A673 (cell line): ENCODE measurements at places on chromosomes 2 and 18. TPM values are rescaled to one million over a fixed set of nuclear protein-coding genes. Genes with fewer than 3 reads are reported as not detected.
A peak's percentile ranks its signal among the peaks of the same experiment; 100 is the strongest.

- peak overlapping the region; percentile 72 for H3K4me3 ChIP-seq
- H3K4me1 ChIP-seq: peaks cover 10% of the 10 kb centered on the region
- H3K36me3 ChIP-seq: no peaks in the 10 kb centered on the region
- H3K27ac ChIP-seq: peak overlapping the region; percentile 76
- DNase-seq: peak; percentile 60
Observed at GRCh38 chr2:196925768-196926561, 542 bp downstream of the PGAP1 start.

- H3K4me1 ChIP-seq: no peaks in the 10 kb centered on the region
- H3K4me3 ChIP-seq: no peak overlapping the region
- no peak for DNase-seq
Observed at GRCh38 chr2:166831930-166832329, 56.4 kb upstream of the XIRP2 start.

- H3K36me3 ChIP-seq: no peaks in the 10 kb centered on the region
- H3K4me3 ChIP-seq: no peak overlapping the region
- no peak overlapping the region for H3K27ac ChIP-seq
- DNase-seq: no peak
Observed at GRCh38 chr18:23986600-23987359, 27.8 kb upstream of the TTC39C start.

GRCh38 chr2:238912228-238912915 lies 64.5 kb downstream of the TWIST2 start:
- H3K4me1 ChIP-seq: no peaks in the 10 kb centered on the region
- peaks cover 14% of the 10 kb centered on the region for H3K27me3 ChIP-seq
- H3K4me3 ChIP-seq: no peak overlapping the region
- H3K36me3 ChIP-seq: no peaks in the 10 kb centered on the region

DNA sequence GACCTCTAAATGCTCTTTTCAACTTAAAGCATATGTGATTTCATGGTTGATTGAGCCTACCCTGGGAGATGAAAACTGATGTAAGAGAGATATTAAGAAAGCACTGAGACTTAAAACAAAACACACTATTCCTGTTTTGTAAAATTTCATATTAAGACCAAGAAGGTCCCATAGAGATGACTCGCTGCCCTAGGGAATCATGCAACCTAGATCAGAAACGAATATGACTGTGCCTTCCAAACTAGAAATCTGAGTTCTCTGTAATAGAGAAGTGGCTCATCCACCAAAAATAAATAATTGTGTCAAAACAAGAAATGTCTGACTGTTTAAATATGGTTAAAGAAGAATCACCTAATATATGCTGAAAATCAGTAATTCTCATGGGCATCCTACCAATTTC lies 776.8 kb upstream of the SOX11 start:
- DNase-seq: peak; percentile 35
- H3K4me3 ChIP-seq: no peak overlapping the region
- H3K36me3 ChIP-seq: no peaks in the 10 kb centered on the region
- no peaks in the 10 kb centered on the region for H3K27me3 ChIP-seq
- peaks cover 16% of the 10 kb centered on the region for H3K4me1 ChIP-seq
- H3K27ac ChIP-seq: peak overlapping the region; percentile 69

- H3K4me1 ChIP-seq: no peaks in the 10 kb centered on the region
- H3K27ac ChIP-seq: no peak overlapping the region
- no peaks in the 10 kb centered on the region for H3K36me3 ChIP-seq
- no peaks in the 10 kb centered on the region for H3K27me3 ChIP-seq
- DNase-seq: no peak
- H3K4me3 ChIP-seq: no peak overlapping the region
Observed at GRCh38 chr2:148013876-148014275, 6.7 kb downstream of the ORC4 start.

DNA sequence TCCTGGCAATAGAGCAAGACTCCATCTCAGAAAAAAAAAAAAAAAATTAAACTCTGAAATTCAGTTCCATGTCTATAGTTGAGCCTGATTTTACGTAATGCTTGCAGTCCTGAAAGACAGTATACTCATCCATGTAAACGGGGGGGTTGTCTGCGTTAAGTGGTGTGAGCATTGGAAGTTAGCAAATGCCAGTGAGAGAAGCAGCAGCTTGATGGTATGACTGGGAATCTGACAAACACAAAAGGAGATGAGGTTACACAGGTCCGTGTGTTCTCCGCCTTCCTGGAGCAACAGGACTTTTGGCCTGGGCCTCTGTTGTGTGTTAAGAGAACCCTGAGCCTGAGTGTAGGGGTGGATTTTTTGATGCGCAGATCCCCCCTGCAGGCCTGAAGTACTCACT lies 82.9 kb downstream of the PRKCE start:
- peaks cover 4% of the 10 kb centered on the region for H3K4me1 ChIP-seq
- H3K4me3 ChIP-seq: no peak overlapping the region
- no peak for DNase-seq
- no peak overlapping the region for H3K27ac ChIP-seq
- no peaks in the 10 kb centered on the region for H3K27me3 ChIP-seq
- H3K36me3 ChIP-seq: no peaks in the 10 kb centered on the region

GRCh38 chr18:26255695-26256622 lies 29.7 kb downstream of the TAF4B start:
- H3K27ac ChIP-seq: no peak overlapping the region
- no peaks in the 10 kb centered on the region for H3K27me3 ChIP-seq
- no peaks in the 10 kb centered on the region for H3K4me1 ChIP-seq
- no peaks in the 10 kb centered on the region for H3K36me3 ChIP-seq
- DNase-seq: no peak

DNA sequence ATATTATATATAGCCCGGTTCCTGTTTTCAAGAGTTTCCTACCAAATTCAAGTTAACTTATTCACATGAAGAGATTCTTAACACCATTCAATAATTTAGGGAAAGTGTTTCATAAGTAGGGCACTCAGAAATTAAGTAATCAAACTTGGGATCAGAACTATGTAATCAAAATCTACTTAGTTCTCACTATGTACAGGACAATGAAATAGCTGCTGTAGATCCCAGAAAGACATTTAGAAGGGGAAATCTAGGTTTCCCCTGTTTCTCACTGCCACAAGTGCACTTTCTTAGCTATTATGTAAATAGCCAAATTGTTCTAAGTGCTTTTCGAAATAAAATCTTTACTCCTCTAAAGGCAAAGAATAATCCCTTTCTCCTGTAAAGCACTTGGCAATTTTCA lies 493.6 kb upstream of the SETBP1 start:
- no peaks in the 10 kb centered on the region for H3K27me3 ChIP-seq
- no peak overlapping the region for H3K27ac ChIP-seq
- H3K36me3 ChIP-seq: no peaks in the 10 kb centered on the region
- H3K4me1 ChIP-seq: no peaks in the 10 kb centered on the region
- DNase-seq: no peak

- no peaks in the 10 kb centered on the region for H3K36me3 ChIP-seq
- H3K4me3 ChIP-seq: no peak overlapping the region
- H3K27ac ChIP-seq: no peak overlapping the region
- H3K27me3 ChIP-seq: no peaks in the 10 kb centered on the region
- peaks cover 22% of the 10 kb centered on the region for H3K4me1 ChIP-seq
Observed at GRCh38 chr2:144927429-144927828, 407.5 kb upstream of the ZEB2 start.

- H3K27ac ChIP-seq: no peak overlapping the region
- H3K36me3 ChIP-seq: no peaks in the 10 kb centered on the region
Observed at GRCh38 chr2:203914546-203915182, 21.9 kb upstream of the ICOS start.

DNA sequence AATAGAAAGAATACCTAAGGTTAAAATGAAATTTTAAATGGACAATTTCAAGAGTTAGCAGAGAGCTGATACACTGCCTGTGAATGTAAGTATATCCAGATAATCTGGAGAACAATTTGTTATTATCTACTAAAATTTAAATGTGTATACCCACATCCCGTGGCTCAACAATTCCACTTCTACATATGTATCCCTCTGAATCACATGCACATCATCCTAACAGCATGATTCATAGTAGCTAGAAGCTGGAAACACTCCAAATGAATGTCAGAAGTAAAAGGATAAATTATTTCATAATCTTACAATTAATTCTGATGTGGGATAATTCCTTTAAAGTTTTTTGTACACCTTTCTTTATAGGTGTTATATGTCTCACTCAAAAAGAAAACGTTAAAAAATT lies 87.9 kb downstream of the CNTNAP5 start:
- no peaks in the 10 kb centered on the region for H3K4me1 ChIP-seq
- DNase-seq: no peak
- H3K27me3 ChIP-seq: peaks cover 3% of the 10 kb centered on the region
- H3K27ac ChIP-seq: no peak overlapping the region
- H3K36me3 ChIP-seq: no peaks in the 10 kb centered on the region

- H3K4me3 ChIP-seq: no peak overlapping the region
- peaks cover 27% of the 10 kb centered on the region for H3K27me3 ChIP-seq
- H3K27ac ChIP-seq: no peak overlapping the region
- H3K36me3 ChIP-seq: no peaks in the 10 kb centered on the region
Observed at GRCh38 chr2:50596515-50596914, 435.4 kb downstream of the NRXN1 start.

DNA sequence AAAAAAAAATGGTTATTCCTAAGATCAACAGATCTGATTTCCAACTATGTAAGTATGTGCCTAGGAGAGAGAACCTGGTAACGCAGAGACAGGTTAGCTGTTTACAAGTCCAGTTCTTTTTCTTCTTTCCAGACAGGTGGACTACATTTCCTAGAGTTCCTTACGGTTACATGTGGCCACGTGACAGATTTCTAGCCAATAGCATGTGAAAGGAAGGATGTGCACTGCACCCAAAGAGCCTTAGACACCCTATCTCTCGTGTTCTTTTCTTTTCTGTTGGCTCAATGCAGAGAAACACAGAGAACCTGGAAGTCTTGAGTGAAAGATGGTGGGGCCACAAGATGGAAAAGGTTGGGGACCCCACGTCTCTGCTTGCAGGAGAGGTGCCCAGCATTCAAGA lies 375.9 kb downstream of the TNS1 start:
- no peaks in the 10 kb centered on the region for H3K27me3 ChIP-seq
- H3K27ac ChIP-seq: no peak overlapping the region
- no peak overlapping the region for H3K4me3 ChIP-seq

GRCh38 chr2:231612109-231612455 lies 19.4 kb downstream of the TEX44 start:
- peaks cover 27% of the 10 kb centered on the region for H3K4me1 ChIP-seq
- no peak for DNase-seq
- H3K27ac ChIP-seq: no peak overlapping the region
- no peak overlapping the region for H3K4me3 ChIP-seq
- H3K27me3 ChIP-seq: no peaks in the 10 kb centered on the region
- no peaks in the 10 kb centered on the region for H3K36me3 ChIP-seq

- no peak for DNase-seq
- H3K36me3 ChIP-seq: no peaks in the 10 kb centered on the region
- H3K4me1 ChIP-seq: no peaks in the 10 kb centered on the region
Observed at GRCh38 chr2:101395545-101396315, 8.4 kb upstream of the CREG2 start.

- no peaks in the 10 kb centered on the region for H3K4me1 ChIP-seq
- H3K36me3 ChIP-seq: no peaks in the 10 kb centered on the region
- no peak overlapping the region for H3K27ac ChIP-seq
- peaks cover 11% of the 10 kb centered on the region for H3K27me3 ChIP-seq
- no peak overlapping the region for H3K4me3 ChIP-seq
- DNase-seq: no peak
Observed at GRCh38 chr2:98656800-98657199, 48.4 kb downstream of the UNC50 start.

DNA sequence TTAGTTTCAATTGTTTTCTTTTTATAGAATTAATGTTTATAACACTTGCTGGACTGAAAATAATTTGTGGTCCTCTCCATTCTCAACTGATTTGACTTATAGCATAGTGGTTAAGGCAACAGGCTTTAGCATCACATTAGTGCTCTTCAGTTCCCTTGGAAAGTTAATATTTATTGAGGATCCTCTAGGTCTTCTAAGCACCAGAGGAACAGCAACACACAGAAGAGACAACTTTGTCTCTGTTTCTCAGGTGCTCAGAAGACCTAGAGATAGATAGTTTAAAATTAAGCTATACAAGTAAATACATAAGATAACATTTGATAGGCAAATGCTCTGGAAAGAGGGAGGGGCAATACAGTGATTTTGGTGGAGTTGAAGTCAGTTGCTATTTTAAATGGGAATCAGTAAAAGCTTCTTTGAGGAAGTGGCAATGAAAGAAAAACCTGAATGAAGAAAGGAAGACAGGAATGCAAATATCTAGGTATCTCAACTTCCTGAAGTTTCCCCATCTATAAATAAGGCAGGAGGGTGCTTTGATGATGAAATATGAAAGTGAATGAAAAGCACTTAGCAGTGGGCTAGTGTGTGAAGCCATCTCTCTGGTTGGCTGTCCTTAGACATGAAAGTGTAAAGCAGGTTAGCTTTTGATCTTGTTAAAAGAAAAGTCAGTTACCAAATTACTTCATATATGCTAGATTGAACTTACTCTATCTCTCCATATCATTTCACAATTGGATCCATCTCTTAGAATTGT lies 7.9 kb downstream of the NEUROD1 start:
- peaks cover 23% of the 10 kb centered on the region for H3K27me3 ChIP-seq
- H3K27ac ChIP-seq: no peak overlapping the region
- DNase-seq: no peak
- H3K4me3 ChIP-seq: no peak overlapping the region
- no peaks in the 10 kb centered on the region for H3K36me3 ChIP-seq
- H3K4me1 ChIP-seq: no peaks in the 10 kb centered on the region

GRCh38 chr2:191020742-191021381 lies 6.9 kb upstream of the STAT1 start:
- H3K36me3 ChIP-seq: no peaks in the 10 kb centered on the region
- H3K4me3 ChIP-seq: peak overlapping the region; percentile 70
- H3K27ac ChIP-seq: peak overlapping the region; percentile 89
- DNase-seq: peak; percentile 32
- H3K27me3 ChIP-seq: no peaks in the 10 kb centered on the region

DNA sequence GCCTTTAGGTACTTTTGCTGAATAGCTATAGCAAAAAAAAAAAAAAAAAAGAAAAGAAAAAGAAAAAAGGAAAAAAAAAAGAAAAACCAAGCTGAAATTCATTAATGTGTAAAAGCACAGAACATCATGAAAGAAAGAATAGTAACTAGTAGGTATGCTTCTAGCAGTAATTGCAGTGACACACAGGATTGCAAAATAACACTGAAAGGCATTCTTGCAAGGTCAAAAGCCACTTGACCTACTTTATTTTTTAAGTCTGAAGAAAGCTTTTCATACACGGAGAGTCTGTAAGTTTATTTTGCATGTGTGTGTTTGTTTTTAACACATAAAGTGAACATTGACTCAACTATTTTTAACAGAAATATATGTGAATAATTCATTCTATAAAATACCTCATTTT lies 54.4 kb downstream of the DOK6 start:
- H3K27ac ChIP-seq: no peak overlapping the region
- DNase-seq: no peak
- no peak overlapping the region for H3K4me3 ChIP-seq
- no peaks in the 10 kb centered on the region for H3K27me3 ChIP-seq
- H3K4me1 ChIP-seq: no peaks in the 10 kb centered on the region
- H3K36me3 ChIP-seq: no peaks in the 10 kb centered on the region

The COL5A2 gene
- total RNA-seq: 90.7 and 92.2 TPM in 2 replicates

The HOXD3 gene
- 41.3 and 53.0 TPM in 2 replicates for total RNA-seq

The ELOA2 gene
- not detected in 2 replicates for total RNA-seq

The EN1 gene
- not detected in 2 replicates for total RNA-seq

The ANTXR1 gene
- 160 and 181 TPM in 2 replicates for total RNA-seq

The SLC23A3 gene
- total RNA-seq: 1.9 and 2.2 TPM in 2 replicates

The PTPRN gene
- total RNA-seq: 0.30 TPM in 1 of 2 replicates, not detected in the other

The GPN1 gene
- total RNA-seq: 49.8 and 61.1 TPM in 2 replicates

The C2orf66 gene
- total RNA-seq: 0.28 TPM in 1 of 2 replicates, not detected in the other
